ENCODE measurements at places on chromosomes 7 and 10.

DNA sequence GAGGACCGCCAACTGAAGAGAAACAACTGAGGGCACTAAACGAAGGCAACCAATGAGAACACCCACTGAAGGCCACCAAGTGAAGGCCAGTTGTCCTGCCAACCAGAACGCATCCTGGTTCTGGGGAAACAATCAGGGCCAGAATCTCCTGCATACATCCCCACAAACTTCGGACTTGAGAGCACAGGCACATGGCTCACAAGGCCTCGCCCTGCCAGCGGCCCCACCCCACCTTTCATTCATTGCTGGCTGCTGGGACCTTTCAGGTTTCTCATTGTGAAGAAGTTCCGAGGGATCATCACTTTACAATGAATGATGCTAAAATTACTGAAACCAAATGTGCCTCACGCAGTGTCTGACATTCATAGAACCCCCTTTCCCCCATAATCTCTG is 79.2 kb upstream of the ABI1 start:
- DNase-seq = no peak

- DNase-seq = no peak
Observed at GRCh38 chr7:126487728-126488442, 764.9 kb downstream of the GRM8 start.

GRCh38 chr10:99569253-99569939 is 36.7 kb downstream of the NKX2-3 start:
- no peak for DNase-seq

GRCh38 chr10:110311357-110311949 is 6.7 kb upstream of the SMNDC1 start:
- peak; percentile 50 for DNase-seq

DNA sequence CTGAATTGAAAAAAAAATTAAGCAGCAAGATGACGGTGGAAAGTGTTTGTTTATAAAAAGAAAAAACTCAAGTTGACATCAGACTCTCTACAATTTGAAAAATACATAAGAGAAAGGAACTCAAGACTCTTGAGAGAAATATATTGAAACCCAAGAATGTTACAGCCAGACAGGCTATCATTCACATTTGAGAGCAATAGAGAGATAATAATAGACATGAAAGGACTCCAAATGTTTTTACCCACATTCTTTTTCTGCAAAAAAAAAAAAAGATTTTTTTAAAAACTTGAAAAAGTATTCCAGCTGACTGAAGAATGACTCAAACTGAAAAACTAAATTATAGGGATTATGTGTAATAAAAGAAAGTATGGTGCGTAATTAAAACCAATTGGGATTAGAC is 532.4 kb downstream of the INHBA start:
- DNase-seq = no peak

GRCh38 chr10:21668831-21669230 is 134.8 kb downstream of the MLLT10 start:
- no peak for DNase-seq

DNA sequence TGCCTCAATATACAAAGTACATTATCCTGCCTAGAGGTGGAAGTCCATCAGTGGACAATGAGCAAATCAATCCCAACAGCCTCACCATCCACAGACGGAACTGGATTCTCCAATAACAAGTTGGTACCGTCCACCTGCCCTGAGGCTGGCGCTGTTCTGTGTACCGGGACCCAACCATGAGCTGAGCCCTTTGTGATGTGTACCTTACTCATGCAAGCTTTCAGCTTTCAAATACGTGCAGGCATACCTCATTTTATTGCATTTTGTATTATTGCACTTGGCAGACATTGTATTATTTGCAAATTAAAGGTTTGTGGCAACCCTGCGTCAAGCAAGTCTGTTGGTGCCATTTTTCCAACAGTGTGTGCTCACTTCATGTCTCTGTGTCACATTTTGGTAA is 476.0 kb upstream of the MKI67 start:
- DNase-seq = no peak

DNA sequence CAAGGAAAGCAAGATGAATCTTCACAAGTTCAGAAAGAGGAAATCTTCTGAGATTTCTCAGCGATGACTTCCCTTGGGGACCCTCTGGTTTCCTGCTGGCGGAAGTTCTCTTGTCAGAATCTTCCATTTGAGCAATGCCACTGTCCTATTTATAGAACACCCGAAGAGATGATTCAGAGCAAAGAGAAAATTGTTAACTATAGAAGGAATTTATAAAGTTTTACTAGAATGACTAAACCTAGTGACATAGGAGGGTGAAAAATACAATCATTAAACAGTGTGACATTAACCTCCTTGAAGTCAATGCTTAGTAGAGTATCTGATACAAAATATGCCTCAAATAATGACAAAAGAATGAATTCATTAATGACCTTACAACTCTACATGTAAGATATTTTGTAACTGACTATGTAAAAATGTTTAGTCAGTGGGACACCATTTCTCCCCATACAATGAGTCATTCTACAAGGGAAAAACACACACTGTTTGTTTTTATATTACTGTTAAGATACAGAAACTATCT is 206.5 kb upstream of the CNTNAP2 start:
- no peak for DNase-seq

GRCh38 chr10:70901276-70901878 is 13.0 kb upstream of the PCBD1 start:
- no peak for DNase-seq

DNA sequence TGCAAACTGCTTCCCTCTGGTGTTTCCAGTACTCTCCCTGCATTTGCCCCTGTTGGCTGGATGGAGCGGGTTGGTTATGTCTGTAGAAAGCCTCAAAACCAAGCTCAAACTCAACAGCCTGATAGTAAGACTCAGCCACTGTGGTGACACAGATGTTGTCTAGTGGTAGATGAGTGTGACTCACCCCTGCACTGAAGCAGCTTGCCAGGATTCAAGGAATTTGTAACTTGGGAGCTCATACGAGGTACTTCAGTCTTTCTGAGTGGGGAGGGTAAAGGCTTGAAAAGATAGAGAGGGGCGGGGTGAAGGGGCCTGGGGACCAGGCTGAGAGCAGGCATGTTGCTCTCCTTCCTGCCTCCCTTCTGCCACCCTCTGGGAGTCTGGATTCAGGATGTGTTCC is 22.9 kb upstream of the AQP1 start:
- DNase-seq = no peak

GRCh38 chr7:18626717-18627116 is 131.2 kb downstream of the HDAC9 start:
- no peak for DNase-seq

DNA sequence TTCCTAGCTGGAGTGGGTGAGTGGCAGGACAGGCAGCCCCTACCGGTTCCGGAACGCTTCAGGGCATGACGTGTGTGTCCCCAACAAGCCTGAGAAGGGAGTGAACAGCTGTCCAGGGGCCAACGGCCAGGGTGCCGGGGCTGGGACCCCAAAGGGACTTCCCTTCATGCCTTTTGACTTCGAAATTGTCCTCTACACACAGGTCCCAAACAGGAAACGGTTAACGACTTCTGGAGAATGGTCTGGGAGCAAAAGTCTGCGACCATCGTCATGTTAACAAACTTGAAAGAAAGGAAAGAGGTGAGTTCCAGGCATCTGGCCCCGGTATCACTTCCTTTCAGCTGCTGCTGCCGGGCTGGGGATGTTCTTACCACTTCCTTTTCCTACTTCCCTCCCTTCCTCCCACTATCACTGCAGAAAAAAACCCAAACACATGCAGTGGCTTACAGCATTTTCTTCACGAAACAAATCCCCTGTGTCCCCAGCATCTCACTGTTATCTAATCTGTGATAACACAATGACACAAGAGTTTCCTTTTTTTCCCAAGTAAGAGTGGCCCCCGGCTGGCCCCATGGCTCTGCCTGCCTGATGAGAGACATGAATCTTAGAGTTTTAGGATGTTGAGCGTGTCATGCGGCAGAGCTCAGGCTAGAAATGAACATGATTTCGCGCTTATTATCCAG is 63.2 kb downstream of the MKI67 start:
- DNase-seq = peak; percentile 55

DNA sequence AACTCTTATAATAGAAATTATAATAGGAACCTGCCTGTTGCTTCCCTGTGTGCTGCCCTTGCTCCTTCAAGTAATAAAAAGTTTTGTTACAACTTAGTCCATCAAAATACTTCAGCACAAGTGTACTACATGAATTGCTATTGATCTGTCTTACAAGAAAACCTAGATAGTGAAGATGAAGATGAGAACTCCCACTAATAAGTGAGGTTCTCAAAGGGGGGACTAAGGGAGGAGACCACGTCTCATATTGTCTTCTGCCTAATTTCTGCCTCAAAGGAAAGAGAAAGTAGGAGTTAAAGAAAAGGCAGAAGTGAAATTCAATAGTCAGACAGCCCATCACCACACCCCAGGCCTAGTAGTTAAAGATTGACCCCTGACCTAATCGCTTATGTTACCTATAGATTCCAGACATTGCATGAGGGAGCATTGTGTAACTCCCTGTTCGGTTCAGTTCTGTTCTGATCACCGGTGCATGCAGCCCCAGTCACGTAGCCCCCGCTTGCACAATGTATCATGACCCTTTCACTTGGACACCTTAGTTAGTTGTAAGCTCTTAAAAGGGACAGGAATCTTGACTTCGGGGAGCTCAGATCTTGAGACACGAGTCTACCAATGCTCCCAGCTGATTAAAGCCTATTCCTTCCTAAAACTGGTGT is 18.2 kb upstream of the CHST3 start:
- no peak for DNase-seq

DNA sequence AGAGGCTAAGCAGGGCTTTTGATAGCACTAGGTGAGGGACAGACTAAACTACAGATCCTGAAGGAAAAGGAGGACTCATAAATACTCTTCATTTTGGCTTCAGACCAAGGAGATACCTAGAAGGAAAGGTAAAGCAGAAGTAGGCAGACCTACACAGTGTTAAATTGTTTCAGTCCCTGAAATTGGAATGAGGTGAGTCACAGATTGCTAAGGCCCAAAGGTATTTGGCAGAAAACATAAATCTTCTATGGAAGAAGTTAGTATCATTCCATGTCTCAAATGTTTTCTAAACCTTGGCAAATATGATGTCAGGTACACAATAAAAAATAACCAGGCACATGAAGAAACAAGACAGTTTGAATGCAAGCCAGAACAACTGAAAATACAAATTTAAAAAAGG is 30.0 kb downstream of the MTERF1 start:
- DNase-seq = no peak

GRCh38 chr10:79380125-79380945 is 33.1 kb downstream of the PPIF start:
- DNase-seq = no peak

- DNase-seq = no peak
Observed at GRCh38 chr10:1003884-1004670, 15.8 kb downstream of the GTPBP4 start.

- DNase-seq = no peak
Observed at GRCh38 chr7:91180746-91181145, 83.5 kb upstream of the FZD1 start.

DNA sequence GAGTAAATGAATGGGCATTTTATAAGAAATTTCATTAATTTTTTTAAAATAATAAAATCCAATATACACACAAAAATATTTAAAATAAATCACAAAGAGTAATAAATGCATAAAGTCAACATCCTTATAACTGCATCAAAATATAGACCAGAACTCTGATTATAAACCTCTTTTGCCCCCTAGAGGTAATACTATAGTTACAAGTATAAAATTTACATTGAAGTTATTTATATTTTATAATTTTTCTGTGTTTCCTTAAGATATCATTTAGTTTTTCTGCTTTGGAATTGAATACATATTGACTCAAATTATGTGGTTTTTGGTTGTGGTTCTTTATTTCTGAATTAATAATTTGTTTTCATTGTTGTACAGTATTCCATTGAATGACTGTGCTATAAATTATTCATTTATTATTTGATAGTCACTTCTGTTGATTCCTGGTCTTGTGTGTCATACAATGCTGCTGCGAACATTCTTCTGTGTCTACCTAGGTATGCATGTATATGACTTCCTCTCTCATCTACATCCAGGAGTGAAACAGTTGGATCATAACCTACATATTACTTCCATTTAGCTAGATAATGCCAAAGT is 673.6 kb downstream of the IPMK start:
- no peak for DNase-seq

DNA sequence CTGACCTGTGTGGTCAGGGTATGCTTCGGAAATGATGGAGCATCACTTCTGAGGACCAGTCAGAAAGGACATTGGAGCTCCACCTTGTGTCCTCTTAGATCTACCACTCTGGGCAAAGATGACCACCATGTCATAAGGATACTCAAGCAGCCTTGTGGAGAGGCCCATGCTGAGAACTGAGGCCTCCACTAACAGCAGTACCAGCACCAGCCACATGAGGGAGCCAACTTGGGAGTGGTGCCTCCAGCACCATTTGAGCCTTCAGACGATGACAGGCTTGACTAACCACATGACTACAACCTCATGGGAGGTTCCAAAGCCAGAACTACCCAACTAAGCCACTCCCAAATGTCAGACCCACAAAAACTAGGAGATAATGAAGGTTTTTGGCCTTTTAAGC is 116.0 kb downstream of the NPTX2 start:
- peak; percentile 71 for DNase-seq

DNA sequence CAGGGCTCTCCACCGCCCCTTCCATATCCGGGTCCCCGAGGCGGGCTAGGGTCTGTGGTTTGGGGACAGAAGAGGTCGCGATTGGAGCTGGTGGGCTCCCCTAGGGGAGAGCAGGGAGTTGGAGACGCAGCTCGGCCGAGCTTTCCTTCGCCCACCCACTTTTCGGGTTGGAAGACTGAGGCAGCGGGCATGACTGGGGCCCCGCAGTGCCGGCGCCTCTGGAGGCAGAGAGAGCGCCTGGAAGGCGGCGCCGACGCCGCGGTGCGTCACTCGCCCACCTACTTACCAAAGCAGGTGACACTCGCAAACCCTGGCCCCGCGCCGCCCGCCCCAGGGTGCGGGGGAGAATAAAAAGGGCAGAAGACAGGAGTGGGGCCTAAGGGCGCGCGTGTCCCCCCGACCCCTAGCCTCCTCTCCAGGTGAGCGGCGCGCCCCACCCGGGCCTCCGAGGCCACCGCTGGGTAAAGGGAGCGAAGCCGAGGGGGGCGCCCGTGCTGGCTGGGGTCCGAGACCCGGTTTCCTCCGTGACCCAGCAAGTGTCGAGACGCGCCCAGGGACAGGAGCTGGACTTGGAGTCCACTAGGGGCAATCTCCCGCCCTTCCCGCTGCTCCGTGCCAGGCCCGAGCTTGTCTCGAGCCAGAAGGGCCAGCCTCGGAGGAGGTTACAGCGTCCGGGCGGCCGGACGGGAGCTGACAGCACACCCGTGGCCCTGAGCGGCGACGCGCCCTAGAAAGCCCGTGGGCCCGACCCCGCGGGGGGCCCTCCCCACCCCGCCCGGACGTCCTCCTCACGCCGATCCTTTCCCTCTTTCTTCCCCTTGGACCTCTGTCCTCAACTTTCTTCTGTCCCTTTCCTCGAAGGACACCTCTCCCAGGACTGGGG is 34.4 kb upstream of the GRID1 start:
- peak; percentile 78 for DNase-seq

GRCh38 chr10:47175181-47176123 is 124.5 kb upstream of the GDF10 start:
- no peak for DNase-seq
